Bronchial epithelial cell (primary cell): ENCODE measurements at places on chromosomes 6 and 20.
A peak's percentile ranks its signal among the peaks of the same experiment; 100 is the strongest.

DNA sequence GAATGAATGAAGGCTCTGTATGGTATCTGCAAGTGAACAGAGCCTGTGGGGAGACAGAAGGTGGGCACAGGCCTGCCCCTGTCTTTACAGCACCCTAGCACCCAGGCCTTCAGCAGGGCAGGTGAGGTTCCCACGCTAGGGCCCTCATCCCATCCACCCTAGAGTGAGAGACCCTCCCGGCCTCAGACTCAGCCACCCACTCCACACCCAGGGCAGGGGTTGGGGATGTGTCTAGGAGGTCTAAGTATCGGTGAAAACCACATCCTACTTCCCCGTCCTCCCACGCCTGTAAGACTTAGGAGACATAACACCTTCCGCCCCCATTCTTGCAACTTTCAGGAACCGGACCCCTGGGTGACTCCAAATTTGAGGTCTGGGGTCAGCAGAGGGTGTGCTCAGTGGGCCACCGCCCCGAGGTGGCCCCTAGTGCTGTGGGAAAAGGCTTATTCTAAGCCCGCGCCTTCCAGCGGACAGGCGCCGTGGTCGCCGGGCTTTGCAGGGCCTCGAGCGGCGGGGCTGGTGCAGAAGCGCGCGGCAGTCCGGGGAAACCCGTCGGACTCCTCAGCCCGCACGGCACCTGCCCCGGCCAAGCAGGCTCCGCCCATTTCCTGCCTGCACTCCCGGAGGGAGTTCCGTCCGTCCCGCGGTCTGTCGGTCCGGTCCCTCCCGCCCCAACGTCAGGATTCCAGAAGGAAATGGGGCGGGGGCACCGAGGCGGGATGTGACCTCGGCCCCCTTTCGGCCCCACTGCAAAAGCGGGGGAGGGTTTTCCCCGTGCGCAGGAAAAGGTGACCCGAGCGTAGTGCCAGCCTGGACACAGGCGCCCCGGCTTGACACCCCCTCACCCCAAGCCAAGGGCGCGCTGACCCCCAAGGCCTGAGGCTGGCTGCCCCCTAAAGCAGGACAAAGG lies 868 bp downstream of the SAMD10 start:
- DNase-seq, result peak; percentile 57

DNA sequence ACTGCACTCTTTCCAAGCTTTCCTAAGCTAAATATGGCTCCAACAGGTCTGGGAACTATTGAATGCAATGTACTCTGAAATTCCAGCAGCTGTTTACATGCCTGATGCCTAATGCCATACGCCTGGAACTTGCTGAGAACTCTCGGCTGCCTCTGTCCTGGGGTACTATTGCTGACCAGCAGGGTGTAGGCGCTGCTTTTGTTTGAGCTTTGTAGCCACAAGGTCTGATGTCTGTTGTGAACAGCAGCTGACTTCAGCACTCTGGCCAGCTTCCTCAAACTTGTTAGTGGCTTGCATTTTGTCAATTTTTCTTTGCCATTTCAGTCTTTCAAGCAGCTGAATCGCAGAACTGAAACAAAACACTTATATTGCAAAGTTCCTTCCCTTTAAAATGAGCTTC lies 26.7 kb downstream of the SAYSD1 start:
- DNase-seq, result peak; percentile 32

- DNase-seq, result no peak
These were observed 4.0 kb downstream of the PKIG start for GRCh38 chr20:44586289-44586911.

GRCh38 chr6:43736211-43736786 lies 33.7 kb upstream of the VEGFA start:
- no peak for DNase-seq

DNA sequence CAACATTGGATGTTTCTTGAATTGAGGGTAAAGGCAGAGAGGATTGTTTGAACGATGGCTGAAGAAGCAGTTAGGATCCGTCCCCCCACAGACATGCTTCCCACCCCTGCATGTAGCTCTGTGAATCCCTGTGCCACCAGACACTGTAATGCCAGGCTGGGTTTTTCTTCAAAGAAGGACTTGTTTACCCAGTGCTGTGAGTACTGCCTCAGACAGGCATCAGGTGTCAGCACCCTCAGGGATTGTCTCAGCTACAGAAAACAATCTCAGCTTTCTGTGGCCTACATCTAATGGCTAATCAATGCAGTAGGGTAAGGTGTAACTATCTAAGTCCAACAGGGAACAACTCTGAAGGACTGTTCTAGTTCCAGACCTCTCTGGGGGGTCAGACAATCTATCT lies 853.0 kb upstream of the EPHA7 start:
- no peak for DNase-seq

GRCh38 chr6:144418959-144419545 lies 133.9 kb downstream of the UTRN start:
- DNase-seq, result no peak

DNA sequence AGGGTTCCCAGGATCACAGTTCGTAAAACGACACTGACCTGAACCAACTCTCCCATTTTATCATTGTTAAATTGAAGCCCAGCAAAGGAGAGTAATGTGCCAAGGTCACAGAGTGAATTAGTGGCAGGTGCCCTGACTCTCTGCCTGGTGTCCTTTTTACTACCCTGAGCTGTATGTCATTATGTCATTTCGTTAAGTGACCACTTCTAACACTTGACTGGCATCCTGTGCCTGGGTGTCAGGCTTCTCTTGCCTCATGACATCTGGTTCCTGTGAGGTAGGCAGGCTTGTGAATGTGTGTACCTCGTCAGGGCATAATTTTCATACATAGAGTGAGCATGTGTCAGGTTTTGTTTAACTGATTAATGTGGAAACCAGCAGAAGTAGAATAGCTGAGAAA lies 48.6 kb downstream of the RALY start:
- DNase-seq, result no peak

- DNase-seq, result no peak
These were observed 16.7 kb downstream of the TRMT11 start for GRCh38 chr6:126002755-126003679.

DNA sequence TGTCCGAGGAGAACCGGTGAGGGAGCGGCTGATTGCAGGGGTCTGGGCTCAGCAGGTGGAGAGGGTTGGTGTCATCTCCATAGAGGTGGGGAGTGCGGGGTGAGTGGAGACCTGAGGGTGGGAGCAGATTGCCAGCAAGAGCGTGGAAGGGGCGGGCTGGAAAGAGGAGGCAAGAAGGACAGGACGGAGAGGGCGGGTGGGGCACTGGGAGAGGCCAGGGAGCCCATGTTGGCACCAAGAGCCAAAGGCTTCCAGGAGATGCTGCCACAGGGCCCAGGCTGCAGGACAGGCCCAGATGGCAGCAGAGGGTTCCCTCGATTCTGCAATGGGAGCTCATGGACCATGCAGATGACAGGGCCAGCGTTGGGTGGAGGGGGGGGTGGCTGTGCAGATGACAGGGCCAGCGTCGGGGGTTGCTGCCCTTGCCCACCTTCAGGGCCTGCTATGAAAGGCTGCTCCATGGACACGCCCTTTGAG lies 105.4 kb downstream of the TMEM242 start:
- DNase-seq, result no peak

GRCh38 chr6:37850728-37851285 lies 31.3 kb downstream of the ZFAND3 start:
- no peak for DNase-seq

- no peak for DNase-seq
These were observed 99.8 kb downstream of the LY86 start for GRCh38 chr6:6688283-6688682.

- DNase-seq, result no peak
These were observed 120.6 kb downstream of the ADGB start for GRCh38 chr6:146719387-146719786.

GRCh38 chr6:135176058-135176457 lies 5.0 kb upstream of the MYB start:
- no peak for DNase-seq

GRCh38 chr6:110395221-110395620 lies 20.2 kb downstream of the DDO start:
- no peak for DNase-seq

- no peak for DNase-seq
These were observed 86.1 kb upstream of the STMND1 start for GRCh38 chr6:17015551-17016381.

DNA sequence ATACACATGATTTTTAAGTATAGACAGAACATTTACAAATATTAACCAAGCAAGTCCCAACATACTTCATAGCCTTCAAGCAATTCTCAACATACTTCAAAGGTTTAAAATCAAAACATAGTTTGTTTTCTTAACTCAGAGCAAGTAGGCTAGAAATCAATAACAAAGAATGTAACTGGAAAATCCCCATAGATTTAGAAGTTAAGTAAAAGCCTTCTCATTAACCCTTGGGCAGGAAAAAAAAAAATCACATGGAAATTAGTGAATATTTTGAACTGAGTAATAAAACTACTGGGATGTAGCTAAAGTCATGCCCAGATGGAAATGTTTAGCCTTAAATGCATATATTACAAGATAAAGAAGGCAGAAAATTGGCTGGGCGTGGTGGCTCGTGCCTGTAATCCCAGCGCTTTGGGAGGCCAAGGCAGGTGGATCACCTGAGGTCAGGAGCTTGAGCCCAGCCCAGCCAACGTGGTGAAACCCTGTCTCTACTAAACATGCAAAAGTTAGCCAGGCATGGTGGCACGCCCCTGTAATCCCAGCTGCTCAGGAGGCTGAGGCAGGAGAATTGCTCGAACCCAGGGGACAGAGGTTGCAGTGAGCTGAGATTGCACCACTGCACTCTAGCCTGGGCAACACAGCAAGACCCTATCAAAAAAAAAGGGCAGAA lies 316.1 kb downstream of the TAF4 start:
- DNase-seq, result no peak

DNA sequence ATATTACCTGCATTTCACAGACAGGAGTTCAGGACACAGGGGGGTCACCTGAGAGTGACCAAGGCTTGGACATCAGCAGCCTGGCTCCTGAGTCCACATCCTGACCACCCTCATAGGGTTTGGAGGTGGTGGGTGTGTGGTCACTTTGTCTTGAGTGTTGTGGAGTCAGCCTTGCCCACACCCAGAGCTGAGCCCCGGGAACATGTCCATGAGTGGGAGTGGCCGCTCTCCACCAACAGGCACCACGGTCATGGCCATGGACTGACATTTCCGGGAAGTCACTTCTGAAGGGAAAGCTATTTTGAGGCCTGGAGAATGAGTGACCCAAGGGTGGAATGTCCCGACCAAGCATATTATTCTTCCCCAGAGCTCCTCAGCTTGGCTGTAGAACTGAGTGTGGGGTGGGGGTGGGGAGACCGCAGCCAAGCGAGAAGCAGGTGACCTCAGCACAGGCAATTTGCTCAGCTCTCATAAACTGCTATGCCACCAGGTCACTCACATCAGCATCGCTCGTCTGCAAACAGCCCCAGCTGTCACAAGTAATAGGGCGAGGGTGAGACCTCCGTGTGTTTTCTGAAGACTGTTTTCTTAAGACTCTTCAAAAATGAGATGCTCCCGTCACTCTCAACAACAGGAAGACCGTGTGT lies 348.6 kb upstream of the CDH4 start:
- no peak for DNase-seq

DNA sequence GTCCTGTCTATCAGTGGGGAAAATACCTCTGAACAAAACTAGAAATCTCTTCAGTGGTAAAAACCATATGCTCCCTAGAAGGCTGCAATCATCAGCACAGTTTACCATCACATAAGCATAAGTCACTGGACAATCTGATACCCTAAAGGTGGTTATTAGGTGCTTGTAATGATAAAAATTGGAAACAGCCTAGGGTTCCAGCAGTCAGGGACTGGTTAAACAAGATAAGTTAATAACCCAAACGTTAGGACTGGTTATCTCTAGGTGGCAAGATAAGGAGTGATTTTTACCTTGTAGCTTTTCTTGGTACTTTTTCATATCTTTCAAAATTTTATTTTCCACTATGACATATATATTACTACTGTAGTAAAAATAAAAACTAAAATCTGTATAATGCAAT lies 11.0 kb downstream of the ECI2 start:
- DNase-seq, result no peak

DNA sequence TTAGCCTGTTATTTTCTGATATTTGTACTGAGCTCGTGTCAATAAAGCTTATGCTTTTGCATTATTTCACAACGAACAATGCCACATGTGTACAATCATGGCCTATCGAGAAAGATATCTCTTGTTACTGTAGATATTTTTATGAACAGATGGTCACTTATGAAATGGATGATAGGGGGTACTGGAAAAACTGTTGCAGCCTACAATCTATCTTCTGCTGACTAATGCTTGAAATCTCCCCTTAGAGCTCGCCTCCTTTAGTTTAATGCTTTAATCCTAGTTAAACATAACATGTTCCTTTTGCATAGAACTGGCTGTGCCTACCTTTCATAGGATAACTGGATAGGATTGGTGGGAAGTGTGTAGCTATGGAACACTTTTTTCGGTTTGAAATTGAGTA lies 296.2 kb downstream of the FARS2 start:
- no peak for DNase-seq

DNA sequence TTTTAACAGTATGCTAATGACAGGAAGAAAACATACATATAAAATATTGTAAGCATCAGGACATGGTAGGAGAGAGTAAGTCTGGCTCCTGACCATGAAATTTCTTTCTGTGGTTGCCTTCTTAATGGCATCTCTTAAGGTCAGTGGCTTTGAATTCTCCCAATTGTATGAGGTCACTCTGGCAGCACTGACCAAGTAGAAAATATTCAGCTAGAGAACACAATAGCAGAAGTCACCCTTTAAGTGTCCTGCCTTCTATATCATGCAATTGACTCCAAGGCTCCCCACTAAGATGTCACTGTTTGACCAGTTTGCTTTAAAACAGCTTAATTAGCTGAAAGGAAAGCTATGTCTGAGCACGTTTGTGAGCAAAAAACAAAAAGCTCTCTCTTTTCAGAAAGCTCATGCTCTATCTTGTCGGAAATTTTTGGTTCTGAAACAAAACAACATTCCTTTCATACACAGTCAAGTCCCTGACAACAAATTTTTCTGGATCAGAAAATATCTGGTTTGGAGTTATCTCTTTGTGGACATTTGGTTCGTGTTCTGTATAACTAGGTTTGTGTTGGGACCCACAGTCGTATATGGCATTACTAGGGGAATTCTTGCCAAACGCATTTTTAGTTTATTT lies 120.9 kb upstream of the IFNGR1 start:
- DNase-seq, result peak; percentile 36

DNA sequence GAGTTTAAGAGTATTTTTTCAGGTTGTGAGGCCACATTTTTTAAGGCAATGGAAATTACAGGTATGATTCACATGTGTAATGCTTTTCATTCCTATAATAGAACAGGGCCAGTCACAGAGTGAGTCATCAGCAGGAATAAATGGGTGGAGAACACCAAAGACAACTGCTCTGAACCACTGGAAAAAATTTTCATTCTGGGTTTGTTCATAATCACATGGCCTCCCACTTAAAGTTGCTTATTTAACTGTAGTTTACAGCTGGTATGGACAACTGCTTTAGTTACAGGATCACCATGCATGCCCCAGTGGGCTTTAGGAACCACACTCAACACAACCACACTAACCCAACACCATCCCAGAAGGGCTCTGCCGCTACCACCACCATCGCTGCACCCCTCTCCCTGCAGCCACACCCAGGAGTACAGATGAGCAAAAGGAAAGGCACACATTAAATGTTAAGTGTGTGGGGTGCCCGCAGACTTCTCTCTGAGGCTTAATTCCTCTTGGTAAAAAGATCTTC lies 107.0 kb upstream of the DST start:
- peak; percentile 93 for DNase-seq

GRCh38 chr6:149079456-149079855 lies 238.1 kb upstream of the TAB2 start:
- DNase-seq, result no peak

- DNase-seq, result no peak
These were observed 31.7 kb downstream of the STX7 start for GRCh38 chr6:132481189-132481588.

GRCh38 chr6:154001494-154002285 lies 37.4 kb upstream of the OPRM1 start:
- DNase-seq, result no peak

- peak; percentile 9 for DNase-seq
These were observed 284.1 kb upstream of the PLN start for GRCh38 chr6:118263921-118264486.
